NCI-H510A (cell line): ENCODE measurements at places on chromosomes 5 and 9.

- no peak for DNase-seq
These were observed 1366.8 kb downstream of the EFNA5 start for GRCh38 chr5:106303911-106304310.

- no peak for DNase-seq
These were observed 211.9 kb upstream of the PAPPA start for GRCh38 chr9:115941561-115942315.

DNA sequence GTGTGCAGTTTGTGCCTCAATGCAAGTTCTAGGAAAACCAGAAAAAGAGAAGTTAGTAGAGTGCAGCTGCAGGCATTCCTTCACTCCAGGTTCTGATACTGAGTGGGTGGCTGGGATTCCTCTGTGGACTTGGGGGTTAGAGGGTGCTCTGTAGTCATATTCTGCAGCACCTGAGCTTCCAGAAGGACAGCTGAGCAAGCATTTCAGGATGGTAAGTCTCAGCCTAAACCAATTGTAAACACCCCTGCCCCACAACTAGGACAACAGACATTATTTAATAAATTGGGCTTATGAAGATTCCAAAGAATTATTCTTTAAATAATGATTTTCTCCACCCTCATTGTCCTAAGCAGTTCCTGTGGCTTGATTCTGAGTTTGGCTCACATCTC, 9.1 kb downstream of the FAXDC2 start:
- no peak for DNase-seq

DNA sequence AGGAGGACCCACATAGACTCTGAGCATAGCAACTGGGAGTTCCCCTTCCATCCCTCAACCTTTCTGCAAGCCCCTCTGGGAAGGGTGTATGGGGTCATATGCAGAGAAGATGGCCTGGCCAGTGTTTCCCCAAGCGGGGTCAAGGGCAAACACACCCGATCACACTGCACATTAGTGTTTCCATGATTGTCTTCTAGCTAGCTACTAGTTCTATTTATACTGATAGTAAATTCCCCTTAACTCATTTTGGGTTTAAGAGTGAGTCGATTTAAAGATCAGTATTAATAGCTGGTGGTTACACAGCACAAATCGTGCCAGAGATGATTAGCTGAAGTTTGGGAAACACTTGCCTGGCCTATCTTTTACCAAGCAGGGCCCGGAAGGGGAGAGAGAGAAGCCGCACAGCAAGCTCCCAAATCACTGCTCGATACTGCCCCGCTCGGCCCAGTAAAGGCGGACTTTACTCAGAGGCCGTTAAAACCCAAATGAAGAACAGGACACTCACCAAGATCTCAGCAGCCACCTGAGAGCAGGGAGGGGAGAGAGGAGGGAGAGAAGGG, 29.4 kb upstream of the TNIP1 start:
- no peak for DNase-seq

- no peak for DNase-seq
These were observed 47.8 kb upstream of the TRMT10B start for GRCh38 chr9:37705787-37706186.

DNA sequence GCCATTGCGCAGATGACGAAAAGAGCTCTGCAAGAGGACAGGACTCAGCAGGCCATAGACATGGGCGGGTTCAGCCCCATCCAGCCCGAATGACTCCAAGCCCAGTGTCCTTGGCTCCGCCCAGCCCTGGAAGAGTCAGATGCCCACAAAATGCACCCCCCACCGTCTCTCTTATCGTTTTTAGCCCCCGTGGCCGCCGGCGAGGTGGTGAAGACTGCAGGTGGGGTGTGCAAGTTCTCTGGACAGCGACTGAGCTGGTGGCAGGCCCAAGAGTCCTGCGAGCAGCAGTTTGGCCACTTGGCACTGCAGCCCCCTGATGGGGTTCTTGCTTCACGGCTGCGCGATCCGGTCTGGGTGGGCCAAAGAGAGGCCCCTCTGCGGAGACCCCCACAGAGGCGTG, 2.1 kb downstream of the ADGRD2 start:
- DNase-seq, result no peak

- no peak for DNase-seq
These were observed 223.5 kb upstream of the TNC start for GRCh38 chr9:115341426-115341825.

DNA sequence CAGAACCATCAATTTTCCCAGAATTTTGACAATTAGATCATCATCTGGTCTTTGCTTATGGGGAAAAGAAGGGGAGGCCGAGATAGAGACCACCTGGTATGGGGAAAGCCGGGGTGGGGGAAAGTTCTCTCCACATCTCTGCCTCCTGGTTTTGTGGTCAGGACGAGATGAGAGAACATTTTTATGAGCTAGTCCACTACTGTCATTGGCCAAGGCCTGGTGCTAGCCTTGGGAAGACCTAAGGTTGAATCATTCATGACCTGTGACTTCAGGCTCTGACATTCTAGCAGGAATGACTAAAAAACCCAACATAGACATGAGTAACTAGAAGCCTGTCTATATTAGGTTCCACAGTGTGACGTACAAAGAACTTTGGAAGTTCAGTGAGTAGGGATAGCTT, 135.2 kb downstream of the PTTG1 start:
- DNase-seq, result no peak

- no peak for DNase-seq
These were observed 439.8 kb downstream of the ZSWIM6 start for GRCh38 chr5:61771808-61772207.

GRCh38 chr5:27020973-27021372, 17.4 kb downstream of the CDH9 start:
- no peak for DNase-seq

DNA sequence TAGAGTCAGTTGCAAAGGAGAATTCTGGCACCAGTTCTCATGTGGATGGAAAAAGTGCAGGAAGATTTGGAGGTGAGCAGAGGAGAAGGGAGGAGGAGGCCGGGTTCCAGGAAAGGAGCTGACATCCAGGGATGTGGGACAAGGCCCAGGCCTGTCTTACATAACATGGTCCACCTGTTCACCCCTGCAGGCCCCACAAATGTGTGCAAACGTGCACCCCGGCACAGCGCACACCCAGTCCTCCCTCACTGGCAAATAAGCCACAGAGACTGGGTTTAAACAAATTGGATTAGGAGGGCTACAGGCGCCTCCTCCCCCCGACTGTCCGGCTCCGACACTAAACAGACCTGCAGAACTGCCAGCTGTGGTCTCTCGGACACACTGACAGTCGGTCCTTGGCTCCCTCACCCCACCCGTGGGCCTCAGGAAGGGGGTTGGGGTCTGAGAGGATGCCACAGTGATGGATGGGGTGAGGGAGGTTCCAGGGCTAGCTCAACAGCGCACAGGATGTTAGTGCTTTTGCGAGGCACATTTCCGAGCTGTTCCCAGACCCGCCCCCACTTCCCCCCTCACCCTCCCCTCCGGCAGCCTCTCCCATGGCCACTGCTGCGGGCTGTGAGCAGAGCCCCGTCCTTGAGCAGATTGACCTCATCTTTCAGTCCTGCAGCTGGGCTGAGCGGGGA, 43.4 kb upstream of the IL17B start:
- DNase-seq, result no peak

GRCh38 chr5:128572051-128572929, 34.2 kb upstream of the FBN2 start:
- DNase-seq, result no peak

GRCh38 chr5:38651806-38652205, 95.4 kb upstream of the LIFR start:
- no peak for DNase-seq

DNA sequence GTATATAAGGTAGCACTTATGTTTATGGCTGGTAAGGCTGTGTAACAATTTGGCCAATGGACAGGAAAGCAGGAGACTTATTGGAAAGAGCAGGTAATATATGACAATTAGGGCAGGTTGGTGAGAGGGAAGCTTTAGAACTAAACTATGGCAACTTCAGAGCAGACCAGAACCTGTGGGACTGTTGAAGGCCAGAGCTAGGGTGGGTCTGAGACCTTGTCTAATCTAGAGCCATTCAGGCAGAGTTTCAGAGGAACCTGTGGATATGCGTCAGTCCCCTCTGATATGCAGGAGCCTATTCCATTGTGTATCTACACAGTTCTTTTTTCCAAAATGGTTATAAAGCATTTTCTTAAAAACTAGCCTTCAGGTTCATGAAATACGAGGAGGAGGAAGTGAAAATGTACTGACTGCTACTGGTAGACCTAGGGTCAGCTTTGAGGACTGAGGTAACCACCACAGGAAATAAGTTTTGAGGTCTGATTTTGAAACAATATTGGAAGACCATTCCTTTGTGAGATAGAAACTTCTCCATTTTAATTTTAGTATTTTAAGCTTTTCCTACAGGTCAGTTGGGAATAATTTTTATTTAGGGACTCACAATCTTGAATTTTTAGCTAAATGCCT, 37.6 kb downstream of the ELL2 start:
- DNase-seq, result no peak

- DNase-seq, result no peak
These were observed 564 bp upstream of the CCNH start for GRCh38 chr5:87413343-87413645.

GRCh38 chr5:87705876-87706275, 293.1 kb upstream of the CCNH start:
- DNase-seq, result no peak

DNA sequence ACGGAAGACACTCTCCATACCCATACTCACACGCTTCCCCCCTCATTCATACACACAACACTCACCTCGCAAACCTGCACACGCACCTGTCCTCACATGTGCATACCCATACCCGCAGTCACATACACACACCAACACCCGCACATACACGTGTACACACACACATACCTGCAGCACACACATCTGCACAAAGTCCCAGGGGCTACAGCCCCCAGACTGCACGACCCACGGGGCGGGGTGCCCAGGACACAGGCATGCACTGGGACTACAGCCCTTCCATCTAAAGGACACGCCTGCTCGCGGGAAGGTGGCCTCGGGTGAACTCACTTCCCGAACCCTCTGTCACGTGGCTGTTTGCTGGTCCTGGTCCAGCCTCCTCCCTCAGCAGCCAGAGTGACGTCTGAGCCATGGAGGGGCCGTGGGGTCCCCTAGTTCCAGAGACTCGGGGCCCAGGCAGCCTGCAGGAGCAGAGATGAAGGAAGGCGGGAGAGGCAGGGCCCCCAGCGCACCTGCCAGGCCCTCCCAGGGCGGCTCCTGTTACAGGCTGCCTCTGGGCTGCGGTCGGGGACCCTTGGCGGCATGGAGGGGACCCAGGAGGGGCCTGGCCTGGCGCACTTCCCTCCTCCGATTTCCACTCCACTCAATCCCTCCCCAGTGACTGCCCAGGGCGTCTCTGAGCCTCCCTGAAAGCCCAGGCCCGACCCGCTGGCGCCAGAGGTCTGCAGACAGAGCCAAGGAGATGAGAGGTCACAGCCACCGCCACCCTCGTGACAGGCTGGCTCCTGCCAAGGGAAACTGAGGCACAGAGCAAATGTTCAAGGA, 8.1 kb downstream of the SLC12A7 start:
- no peak for DNase-seq

GRCh38 chr5:151251621-151252020, 1.4 kb upstream of the GM2A start:
- no peak for DNase-seq

GRCh38 chr9:33135470-33135958, 31.6 kb downstream of the B4GALT1 start:
- no peak for DNase-seq
